DMS153 (cell line): ENCODE measurements at places on chromosomes 11 and 22.

GRCh38 chr11:133122256-133122655 lies 410.0 kb downstream of the OPCML start:
- no peak for DNase-seq

DNA sequence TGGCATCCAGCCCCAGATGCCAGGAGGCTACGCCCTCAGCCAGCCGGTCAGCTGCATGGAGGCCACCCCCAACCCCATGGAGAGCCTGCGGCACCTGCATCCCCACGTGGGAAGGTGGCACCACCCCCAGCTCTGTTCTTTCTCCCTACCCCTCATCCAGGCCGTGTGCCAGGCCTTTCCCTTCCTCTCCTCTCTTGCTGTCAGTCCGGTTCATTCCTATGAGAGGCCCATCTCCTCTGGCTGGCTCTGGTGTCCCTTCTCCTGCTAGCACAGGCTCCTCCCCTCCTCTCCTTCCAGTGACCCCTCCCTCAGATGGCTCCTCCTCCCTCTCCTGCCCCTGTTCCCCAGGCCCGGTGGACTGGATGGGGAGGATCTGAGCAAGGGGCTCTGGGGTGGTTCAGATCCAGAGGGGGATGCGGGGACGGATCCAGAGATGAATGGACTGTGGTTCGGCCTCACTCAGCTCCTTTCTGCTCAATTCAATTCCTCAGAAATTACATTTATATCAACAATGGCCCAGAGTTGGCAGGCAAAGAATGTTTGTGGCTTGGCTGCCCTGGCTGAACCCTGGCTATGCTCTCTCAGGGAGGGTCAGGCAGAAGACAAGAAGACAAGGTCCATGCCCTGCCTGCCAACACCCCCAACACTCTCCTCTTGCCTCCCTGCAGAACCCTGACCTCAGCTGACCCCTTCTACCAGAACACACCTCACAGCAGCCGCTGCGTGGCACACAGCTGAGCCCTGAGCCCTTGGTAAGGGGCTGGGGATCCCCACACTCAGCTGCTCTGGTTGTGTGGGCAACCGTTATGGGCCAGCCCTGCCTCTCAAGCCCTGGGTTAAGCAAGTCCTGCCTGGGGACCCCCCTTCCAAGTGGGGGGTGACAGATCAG lies 18.5 kb upstream of the LRRC10B start:
- peak; percentile 11 for DNase-seq

- DNase-seq: no peak
These were observed 252 bp downstream of the APOL2 start for GRCh38 chr22:36239150-36239400.

- peak; percentile 81 for DNase-seq
These were observed 1.3 kb upstream of the CD82 start for GRCh38 chr11:44564166-44564565.
